ENCODE measurements at places on chromosomes 1 and 21.

GRCh38 chr21:34589511-34590282 is 25.2 kb downstream of the RCAN1 start:
- no peak for DNase-seq

- no peak for DNase-seq
Measured at GRCh38 chr1:156162430-156163037, 9.1 kb downstream of the SEMA4A start.

DNA sequence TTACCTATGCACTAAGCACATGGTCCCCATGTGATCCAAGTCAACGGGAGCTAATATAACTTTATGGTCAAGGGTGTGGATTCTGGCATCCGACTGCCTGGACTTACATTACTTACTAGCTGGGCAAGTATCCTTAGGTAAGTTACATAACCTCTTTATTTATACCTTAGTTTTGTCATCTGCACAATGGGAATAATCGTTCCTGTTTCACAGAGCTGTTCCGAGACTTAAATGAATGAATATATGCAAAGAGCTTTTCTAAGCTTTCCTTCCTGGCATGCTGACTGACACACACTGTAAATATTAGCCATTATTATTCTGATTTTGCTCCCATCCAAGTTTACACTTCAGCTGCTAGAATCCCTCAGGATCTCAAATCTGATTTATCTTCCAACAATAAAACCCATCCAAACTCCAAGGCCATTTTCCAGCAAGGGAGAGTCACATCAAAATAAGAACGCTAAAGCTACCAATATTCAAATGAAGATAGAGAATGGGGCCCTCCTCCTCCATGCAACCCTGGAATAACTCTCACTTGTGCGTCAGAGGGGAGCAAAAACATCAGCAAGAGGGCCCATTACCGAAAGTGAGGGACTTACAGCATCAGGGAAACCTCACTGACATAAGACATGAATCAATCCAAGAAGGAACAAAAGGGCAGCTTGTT is 115.6 kb upstream of the KAZN start:
- DNase-seq = no peak

DNA sequence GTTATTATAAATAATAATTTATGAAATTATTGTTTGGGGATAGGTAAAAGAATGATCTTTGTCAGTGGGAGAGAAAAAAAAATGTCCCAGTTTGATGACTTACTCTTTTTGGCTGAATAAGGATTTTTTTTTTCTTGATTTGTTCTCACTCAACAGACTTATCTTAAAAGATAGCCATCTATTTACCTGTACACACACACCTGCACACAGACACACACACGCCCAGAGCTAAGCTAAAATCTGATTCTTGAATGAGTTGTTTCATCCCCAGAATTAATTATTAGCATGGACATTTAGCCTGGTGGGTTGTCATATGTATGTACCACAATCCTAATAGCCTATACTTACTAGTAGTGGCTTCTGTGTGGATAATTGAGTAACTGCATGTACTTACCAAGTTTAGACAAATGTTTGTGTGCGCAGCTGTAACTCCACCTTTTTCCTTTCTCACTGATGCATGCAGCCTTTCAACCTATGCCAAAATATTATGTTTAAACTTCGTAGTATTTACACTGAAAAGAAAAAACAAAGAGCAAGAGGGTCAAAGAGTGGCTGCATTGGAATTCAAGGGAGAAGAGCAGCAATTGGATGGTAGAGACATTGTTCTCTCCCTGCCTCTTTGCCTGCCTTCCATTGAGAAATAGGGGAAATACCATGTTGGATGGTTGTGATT is 174.3 kb downstream of the ADGRL2 start:
- DNase-seq = no peak

- peak; percentile 11 for DNase-seq
Measured at GRCh38 chr1:11523746-11524464, 45.0 kb downstream of the DISP3 start.

- no peak for DNase-seq
Measured at GRCh38 chr1:176515310-176515709, 52.3 kb downstream of the PAPPA2 start.

- DNase-seq = no peak
Measured at GRCh38 chr1:6170742-6171201, 9.3 kb downstream of the CHD5 start.
